ENCODE measurements at places on chromosomes 7 and 10.

DNA sequence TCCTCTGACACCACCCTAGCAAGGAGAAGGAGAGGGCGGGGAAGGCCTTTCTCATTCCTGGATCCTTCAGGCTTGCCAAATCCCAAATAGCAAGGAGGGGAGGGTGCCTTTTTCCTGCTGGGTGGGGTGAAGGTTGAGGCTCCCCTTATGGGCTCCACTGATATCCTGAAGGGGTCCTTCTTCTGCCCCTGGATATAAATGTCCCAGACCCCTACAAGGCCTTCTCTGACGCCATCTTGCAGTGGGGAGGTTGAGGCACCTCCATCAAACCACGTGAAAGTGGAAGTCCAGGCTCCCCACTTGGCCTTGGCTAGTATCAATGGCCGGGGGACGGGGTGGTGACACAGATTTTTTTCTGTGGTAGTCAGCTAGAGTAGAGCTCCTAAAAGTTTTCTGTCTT, 371.3 kb downstream of the GLRX3 start:
- no peak for DNase-seq

- DNase-seq: no peak
These were observed 25.2 kb downstream of the STMP1 start for GRCh38 chr7:135687466-135687865.

- no peak for DNase-seq
These were observed 363.3 kb downstream of the TNS3 start for GRCh38 chr7:47218378-47219176.

DNA sequence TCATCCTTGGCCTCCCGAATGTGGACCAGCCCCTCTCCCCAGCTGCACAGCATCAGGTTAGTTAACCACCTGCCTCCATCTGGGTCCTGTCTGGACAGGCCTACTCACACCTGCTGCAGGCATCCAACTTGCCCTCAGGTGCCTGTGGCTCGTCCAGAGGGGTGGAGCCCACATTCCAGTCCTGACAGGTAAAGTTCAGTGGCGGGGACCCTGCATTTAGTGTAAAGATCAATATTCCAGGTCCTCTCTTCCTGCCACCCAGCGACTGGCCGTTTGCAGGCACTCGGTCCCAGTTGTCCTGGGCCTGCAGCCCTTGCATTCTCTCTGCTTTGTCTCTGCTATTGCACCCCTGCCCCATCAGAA, 15.0 kb downstream of the HTRA1 start:
- DNase-seq: no peak

- DNase-seq: no peak
These were observed 67.6 kb upstream of the CAV2 start for GRCh38 chr7:116431787-116432526.

DNA sequence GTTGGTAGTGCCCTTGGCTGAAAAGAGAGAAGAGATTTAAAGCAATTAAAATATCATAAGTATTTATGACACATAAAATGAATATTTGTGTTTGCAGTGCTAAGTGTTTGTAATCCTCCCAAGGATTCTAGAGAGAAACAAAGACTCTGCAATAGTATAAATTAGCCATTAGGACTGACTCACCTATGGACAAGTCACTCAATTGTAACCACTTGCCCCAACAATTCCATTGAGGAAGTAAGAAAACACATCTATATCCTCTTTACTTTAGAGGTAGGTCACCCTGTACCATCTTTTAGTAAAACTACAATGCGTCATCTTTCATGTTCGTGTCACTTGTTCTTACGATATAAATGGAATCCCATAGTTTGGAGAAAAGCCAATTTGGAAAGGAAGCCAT, 85.7 kb upstream of the INHBA start:
- no peak for DNase-seq

DNA sequence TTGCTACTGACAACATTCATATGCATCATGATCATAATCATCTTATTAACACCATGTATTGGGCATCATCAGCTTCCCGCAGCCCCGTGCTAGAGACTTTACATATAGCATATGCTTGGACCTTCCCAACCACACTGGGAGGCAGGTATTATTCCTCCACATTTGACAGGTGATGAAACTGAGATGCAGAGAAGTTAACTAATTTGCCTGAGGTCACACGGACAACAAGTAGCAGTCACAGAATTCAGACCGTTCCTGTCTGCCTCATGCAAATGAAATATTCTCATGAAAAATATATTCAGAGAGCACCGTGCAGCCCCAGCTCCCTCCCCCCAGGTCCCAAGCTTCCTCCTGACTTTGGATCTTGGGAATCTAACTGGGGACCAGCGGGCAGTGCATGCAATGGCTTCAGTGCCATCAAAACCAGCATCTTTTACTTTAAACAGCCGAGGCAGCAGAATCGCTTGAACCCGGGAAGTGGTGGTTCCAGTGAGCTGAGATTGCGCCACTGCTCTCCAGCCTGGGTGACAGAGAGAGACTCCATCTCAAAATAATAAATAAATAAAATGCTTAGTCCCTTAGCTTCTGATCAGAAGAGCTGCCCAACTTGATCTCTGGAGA, 112.2 kb upstream of the GPR26 start:
- no peak for DNase-seq

DNA sequence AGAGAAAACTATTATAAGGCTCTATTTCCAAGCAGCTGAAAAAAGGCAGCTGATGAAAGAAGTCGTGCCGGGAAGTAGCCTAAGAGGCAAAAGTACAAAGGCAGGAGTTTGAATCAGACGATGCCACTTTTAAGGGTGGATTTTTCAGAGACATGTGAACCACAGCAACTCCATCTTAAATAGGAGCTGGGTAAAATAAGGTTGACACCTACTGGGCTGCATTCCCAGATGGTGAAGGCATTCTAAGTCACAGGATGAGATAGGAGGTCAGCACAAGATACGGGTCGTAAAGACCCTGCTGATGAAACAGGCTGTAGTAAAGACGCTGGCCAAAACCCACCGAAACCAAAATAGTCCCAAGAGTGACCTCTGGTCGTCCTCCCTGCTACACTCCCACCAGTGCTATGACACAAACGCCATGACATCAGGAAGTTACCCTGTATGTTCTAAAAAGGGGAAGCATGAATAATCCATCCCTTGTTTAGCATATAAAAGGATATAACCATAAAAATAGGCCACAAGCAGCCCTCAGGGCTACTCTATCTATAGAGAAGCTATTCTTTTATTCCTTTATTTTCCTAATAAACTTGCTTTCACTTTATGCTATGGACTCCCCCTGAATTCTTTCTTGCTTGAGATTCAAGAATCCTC, 45.5 kb upstream of the PRSS1 start:
- DNase-seq: no peak

- no peak for DNase-seq
These were observed 90.7 kb upstream of the CAPZA2 start for GRCh38 chr7:116771640-116772039.

DNA sequence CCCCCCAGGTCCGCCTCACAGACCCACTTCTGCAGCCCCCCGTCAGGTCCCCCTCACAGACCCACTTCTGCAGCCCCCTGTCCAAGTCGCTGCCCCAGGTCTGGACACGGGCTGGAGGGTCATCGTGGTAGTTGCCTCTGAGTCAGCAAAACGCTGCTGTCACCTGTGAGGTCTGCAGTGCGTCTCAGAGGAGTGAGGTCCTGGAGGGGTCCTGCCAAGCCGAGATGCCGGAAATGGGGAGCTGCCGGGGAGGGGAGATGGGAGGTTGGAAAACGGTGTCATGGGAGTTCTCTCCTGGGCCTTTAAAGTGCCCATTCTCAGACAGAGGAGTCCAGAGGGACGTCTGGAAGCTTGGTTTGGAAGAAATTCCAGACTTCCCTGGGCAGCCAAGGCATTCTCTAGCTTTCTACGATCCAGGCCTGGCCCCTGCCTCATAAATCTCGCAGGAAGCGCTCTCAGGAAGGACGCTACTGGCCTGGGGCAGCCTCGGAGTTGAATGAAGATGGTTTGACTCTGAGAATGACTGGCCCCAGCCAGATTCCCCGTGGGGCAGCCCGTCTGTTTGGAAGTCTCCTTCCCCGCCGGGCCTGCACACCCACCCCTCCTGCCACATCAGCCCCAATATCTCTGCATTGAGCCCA, 38.7 kb downstream of the CALML3 start:
- no peak for DNase-seq

GRCh38 chr7:106870983-106871410, 5.9 kb downstream of the PIK3CG start:
- no peak for DNase-seq

- DNase-seq: no peak
These were observed 50.1 kb downstream of the PRLHR start for GRCh38 chr10:118545381-118545780.

- DNase-seq: no peak
These were observed 57.7 kb upstream of the RHOBTB1 start for GRCh38 chr10:61001731-61002122.

DNA sequence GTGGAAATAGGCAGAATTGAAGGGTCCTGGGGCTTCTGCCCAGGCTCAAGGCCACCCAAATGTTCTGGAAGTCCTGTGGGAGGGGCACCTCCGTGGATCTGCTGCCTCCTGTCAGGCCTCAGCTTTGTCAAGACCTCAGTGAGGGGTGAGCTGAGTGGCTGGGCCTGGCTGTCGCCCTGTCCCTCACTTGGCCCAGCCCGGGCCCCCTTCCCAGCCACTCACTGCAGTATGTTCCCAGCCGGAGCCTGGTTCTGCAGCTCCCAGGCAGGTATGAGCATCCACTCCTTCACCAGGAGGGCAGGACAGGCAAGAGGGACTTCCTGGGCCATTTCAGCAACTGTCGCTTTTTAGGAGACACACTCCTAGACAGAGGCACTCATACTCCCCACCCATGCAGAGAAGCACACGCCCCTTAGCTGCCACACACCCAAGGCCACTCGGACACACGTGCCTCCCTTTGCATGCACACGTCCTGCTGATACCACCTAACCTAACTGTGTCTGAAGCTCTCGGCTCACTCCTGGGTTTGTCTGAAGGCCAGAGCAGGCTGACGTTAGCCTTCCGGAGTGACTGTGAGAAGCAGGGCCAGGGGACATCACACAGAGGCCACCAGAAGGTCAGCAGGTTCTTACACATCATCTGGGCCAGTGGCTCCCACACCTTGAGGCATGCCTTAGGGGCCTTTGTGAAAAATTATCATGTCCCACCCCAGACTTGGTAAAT, 72.2 kb upstream of the COL13A1 start:
- DNase-seq: no peak

DNA sequence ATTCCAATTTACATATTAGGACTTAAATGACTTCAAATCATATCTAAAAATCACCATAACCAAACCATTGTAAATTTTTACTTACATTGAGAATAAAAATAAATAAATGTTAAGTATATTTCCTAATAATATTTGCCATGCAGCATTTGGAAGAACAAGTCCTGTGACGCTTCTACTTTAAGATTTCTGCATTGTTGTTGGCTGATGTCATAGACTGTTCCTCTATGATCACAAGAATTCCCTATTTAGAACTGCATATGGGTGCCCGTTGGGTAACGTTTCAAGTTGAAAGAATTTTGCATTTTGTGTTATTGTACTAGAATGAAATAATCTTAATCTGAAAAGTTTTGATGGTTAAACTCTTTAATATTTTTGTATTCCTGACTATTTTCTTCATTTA, 5.1 kb upstream of the ITGB1 start:
- no peak for DNase-seq

DNA sequence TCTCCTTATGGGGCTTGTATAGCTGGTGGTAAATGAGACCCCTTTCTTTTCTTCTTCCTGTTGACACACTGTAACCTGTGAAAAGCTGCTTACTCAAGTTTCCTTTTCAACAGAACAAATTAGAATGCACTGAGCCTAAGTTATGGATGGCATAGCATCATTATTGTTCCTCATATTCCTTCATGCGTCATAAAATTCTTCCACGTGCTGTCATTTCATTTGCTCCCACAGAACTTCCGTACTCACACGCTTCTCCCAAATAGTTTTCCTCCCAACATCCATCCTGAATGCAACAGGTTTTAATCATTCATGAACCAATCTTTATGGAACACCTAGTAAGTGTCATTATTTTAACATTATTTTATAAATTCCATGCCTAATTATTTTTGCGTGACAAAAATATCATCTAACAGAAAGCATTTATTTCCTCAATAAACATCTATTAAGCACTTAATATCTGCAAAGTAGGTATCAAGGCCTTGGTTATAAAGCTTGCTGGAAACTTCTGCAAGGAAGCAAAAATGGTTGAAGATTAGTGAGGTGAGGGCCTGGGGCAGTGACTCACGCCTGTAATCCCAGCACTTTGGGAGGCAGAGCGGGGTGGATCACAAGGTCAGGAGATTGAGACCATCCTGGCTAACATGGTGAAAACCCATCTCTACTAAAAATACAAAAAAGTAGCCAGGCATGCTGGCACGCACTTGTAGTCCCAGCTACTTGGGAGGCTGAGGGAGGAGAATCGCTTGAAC, 18.9 kb upstream of the SEPTIN7 start:
- no peak for DNase-seq
